ENCODE measurements at places on chromosomes 3 and 15.

- DNase-seq: no peak
Measured at GRCh38 chr3:152211655-152212054, 57.1 kb upstream of the MBNL1 start.

GRCh38 chr3:156761713-156762451 lies 64.3 kb upstream of the LEKR1 start:
- no peak for DNase-seq

DNA sequence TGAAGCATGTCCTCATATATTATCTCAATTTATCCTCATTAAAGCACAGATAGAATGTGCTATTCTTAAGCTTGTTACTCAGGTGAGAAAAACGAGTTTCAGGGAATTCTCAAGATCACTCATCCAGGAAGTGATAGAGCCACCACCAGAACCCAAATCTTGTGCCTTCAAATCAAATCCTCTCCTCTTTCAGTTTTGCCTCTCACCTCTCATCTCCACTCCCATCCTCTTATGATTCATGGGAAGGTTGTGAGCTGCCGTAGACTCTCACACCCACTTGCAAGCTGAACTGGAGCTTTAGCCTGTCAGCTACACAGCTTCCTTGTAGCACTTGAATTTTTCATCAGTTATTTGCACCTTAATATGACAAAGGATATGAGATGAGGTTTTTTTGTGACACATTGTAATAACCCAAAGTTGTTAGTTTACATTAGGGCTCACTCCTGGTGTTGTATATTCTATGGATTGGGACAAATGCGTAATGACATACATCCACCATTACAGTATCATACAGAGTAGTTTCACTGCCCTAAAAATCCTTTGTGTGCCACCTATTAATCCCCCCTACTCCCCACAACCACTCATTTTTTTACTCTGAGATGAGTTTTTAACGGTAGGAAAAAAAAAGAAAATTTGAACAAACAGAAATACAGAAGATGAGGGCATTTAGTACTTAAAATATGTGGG lies 25.7 kb downstream of the GPR15 start:
- DNase-seq: no peak

GRCh38 chr3:140588558-140588957 lies 89.3 kb upstream of the TRIM42 start:
- no peak for DNase-seq

DNA sequence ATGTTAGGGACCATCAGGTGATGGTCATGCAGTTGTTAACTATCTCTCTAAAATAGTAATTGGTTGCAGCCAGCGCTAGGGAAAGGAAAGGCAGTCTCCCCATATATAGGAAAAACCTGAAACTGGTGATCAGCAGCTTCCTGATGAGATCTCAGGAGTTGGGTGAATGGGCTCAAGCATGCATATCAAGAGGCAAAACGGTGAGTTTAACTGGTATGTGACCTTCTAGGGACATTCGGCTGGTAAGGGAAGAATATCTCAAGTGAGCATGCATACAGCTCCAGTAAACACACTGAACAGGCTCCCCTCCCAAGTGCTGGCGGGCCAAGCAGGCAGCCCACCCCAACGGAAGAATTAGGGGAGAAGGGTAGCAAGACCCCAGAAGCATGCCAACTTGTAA lies 49.3 kb upstream of the ROBO2 start:
- DNase-seq: no peak

DNA sequence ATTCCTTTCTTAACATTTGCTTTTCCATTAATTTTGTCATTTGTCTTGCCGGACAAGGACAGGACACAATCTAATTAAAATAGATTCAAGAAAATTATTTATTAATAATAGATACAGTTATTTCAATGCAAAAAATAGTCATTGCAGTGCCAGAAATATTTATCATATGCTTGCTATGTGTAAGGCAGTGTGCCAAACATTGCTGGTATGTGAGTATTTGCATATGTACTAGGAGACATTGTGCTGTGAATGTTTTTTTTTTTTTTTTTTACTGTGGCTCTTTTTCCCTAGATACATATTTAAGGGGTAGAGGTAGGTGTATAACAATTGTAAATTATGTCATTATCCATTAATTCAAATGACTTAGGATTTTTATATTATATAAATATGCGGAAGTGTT lies 23.3 kb downstream of the SPRED1 start:
- DNase-seq: no peak

DNA sequence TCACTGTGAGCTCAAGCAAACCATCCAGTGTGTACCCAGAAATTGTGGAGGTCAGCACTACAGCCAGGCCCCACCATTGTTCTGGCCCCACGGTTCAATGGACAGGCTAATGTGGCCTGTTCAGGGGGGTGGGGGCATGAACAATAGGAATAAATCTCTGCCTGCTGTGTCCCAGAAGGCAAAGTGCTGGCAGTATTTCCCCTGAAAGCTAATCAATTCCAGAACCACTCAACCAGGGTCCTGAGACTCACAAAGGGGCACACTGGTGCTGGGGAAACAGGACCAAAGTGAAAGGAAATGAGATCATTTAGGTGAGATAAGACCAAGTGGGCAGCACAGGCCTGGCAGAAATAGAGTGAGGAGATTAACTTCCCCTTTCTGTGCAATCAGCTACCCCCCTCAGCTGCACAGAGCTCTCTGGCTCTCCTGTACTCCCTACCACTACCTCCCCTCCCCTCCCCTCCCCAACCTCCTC lies 11.5 kb downstream of the CRYGS start:
- no peak for DNase-seq

DNA sequence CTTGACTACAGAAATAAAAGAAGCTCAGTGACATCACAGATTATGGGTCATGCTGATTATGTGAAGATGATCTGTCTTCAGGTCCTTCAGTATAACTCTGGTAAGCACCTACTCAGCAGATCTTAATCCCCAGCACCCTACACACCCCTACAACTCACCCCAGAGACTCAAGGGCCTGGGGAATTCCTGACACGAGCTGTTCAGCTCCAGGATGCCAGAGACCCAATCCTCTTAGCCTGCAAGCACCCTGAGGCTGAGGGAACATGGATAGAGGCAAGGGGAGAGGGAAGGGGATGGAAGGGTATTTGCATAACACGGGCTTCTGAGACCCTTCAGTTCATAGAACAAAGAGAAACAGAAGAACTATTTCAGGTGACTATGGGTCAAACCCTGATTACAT lies 13.0 kb downstream of the GLB1 start:
- no peak for DNase-seq

GRCh38 chr3:82824491-82824890 lies 1063.0 kb upstream of the GBE1 start:
- no peak for DNase-seq

- DNase-seq: no peak
Measured at GRCh38 chr15:38069511-38070011, 135.1 kb downstream of the TMCO5A start.

DNA sequence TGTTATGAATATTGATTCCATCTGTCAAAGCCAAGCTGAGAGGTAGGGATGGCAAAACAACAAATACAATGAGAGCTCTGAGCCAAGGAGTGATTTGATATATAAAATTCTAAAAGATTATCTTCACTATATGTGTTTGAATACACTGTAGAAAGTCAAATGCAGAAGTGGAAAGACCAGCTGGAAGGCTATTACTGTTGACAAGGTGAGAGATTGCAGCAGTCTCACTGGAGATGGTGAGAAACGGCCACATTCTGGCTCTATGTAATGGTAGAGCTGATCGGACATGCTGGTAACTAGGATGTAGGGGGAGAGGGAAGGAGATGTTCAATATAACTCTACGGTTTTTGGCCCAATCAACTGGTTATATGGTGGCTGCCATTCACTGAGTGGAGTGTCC lies 434.2 kb upstream of the SUCLG2 start:
- DNase-seq: no peak

DNA sequence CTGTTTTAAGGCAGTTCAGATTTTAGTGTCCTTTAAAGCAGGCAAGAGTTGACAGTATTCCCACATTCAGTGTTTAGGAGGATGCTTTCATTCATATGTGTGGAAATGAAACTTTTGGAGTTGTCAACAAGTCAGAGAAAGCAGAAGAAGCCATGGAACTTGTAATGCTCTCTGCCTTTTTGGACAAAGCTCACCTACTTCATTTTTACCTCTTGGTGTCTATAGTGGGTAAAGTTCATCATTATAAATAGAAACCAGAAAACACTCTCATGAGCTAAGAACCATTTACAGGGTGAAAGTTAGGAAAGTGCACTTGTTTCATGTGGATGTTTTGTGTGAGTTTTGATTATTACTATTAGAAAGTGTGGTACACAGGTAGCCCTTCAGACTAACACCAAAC lies 9.2 kb upstream of the NFKBIZ start:
- DNase-seq: no peak

- DNase-seq: no peak
Measured at GRCh38 chr3:14627815-14628214, 23.7 kb upstream of the CCDC174 start.
